Esophagus muscularis mucosa (tissue), 4 donors: ENCODE measurements at places on chromosomes 13 and 19.
A peak's percentile ranks its signal among the peaks of the same experiment; 100 is the strongest.

GRCh38 chr13:37918751-37919150, 49.2 kb upstream of the TRPC4 start:
- DNase-seq = no peak

DNA sequence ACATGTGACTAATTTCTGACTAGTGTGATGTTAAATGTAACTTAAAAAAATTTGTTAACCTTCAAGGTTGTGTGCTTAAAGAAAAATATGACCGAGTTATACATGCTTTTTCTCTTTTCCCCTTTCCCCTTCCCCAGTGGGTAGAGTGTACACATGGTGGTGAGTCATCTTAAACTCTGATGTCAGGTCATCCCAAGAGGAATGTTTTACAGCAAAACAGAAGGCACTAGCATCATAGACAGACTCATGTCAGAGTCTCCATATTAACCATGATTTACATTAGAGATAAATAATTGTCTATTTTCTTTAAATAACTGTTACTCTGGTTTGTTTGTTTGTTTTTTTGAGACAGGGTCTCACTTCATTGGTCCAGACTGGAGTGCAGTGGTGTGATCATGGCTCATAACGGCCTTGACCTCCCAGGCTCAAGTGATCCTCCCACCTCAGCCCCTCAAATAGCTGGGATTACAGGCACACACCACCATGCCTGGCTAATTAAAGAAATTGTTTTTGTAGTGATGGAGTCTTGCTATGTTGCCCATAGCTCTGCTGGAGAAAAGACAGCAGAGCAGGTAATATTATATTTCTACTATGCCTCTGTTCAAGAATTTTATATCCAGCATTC, 160.4 kb upstream of the PCDH9 start:
- DNase-seq = no peak

- DNase-seq = no peak
These were observed 28.7 kb upstream of the F2RL3 start for GRCh38 chr19:16860118-16860517.

DNA sequence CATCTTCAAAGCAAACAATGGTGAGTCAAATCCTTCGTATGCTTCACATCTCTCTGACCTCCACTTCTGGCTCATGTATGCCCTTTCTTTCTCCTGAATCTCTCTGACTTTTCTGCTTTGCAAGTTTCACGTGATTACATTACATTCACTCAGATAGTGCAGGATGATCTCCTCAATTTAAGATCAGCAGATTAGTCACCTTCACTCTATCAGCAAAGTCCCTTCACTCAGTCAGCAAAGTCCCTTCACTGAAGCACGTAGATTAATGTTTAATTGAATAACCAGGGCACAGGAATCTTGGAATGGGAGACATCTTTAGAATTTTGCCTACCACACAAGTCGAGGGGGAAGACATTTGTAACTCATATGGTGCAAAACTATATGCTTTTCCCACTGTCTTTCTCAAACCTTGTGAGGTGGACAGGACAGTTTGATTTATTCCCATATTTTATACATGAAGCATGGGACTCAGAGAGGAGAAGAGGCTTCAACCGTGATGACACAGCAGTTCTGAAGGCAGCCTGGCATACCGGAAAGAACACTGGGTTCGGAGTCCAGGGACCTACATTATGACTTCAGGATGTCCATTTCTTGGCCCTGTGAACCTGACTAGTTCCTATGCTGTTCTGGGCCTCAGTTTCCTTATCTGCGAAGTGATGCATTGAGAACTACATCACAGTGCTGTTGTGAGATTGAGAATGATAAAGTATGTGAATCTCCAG, 23.3 kb downstream of the SIGLECL1 start:
- DNase-seq = no peak

DNA sequence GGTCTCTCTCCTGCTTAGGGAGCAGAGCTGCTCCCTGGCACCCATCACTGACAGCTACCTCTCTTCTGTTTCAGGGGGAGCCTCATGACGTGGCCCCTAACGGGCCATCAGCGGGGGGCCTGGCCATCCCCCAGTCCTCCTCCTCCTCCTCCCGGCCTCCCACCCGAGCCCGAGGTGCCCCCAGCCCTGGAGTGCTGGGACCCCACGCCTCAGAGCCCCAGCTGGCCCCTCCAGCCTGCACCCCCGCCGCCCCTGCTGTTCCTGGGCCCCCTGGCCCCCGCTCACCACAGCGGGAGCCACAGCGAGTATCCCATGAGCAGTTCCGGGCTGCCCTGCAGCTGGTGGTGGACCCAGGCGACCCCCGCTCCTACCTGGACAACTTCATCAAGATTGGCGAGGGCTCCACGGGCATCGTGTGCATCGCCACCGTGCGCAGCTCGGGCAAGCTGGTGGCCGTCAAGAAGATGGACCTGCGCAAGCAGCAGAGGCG, 23.2 kb upstream of the NCCRP1 start:
- DNase-seq = no peak

DNA sequence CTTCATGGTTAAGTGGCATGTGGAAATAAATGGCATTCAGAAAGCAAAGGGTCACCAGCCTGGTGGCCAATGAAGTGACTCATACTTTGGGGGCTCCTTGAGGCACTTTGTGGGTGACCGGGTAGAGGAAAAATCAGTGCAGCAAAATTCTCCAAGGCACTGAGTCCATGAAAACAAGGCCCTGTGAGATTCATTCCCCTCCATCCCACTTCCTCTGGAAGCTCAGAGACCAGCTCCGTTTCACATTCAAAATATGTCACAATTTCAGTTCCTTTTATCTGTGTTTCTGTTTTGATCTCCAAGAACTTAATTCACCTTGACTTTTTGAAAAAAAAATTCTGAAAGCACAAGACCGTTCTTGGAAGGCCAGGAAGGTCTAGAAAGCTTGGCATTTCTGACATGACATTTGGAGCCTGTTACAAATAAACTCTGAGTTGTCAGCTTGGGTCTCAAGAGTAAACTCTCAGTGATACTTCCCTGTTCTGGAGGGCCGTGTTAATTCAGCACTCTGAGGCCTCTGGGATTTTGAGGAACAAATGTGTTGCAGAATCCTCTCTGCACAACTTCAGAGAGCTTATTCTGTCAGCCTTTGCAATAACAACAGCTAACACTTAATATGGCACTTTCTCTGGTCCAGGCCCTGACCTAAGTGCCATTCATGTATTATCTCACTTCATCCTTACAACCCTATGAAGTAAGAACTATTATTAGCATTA, 6.8 kb downstream of the CYSLTR2 start:
- DNase-seq = peak; percentile 79

GRCh38 chr13:73741111-73741510, 393.1 kb downstream of the KLF12 start:
- no peak for DNase-seq

GRCh38 chr19:35904311-35905068, 2.2 kb downstream of the HCST start:
- DNase-seq = no peak

GRCh38 chr13:25821776-25822175, 230.0 kb downstream of the SHISA2 start:
- no peak for DNase-seq

DNA sequence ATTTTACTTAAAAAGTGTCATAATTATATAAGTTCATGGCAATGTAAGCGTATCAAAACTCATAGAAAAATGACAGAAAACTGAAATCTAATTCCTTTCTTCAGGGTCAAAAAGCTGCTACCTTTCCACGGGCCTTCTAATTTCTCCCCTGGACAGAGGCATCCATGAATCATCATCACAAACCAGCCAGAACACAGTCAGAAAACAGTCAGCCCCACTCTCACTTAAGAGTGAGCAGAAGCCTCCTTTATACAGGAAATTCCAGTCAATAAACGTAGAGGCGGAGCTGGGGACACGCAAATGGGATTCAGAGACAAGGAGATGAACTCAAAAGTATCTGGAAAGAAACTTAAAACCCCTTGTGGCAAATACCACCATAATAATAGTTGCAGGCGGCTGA, 54.2 kb upstream of the ABCC4 start:
- DNase-seq = no peak

- DNase-seq = no peak
These were observed 147.1 kb downstream of the TBC1D4 start for GRCh38 chr13:75334634-75335447.

GRCh38 chr19:21856773-21857514, 21.0 kb upstream of the ZNF43 start:
- no peak for DNase-seq

DNA sequence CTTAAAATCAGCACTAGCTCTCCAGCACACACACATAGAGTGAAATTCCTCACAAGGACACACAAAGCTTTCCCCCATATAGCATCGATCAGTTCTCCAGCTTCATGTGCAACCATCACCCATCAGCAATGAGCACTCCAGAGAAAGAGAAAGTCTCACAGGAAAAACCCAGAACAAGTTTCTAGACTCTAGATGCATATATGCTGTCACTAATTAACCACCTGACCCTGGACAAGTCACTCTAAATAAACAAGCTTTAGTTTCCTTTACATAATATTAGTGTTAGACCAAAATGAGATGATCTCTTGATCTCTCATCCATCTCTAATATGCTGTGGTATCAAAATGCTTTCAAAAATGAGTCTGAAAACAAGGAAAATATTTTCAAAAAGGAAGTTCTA, 81.2 kb downstream of the TBC1D4 start:
- no peak for DNase-seq

- DNase-seq = no peak
These were observed 36.5 kb downstream of the SIPA1L3 start for GRCh38 chr19:37943480-37943879.

DNA sequence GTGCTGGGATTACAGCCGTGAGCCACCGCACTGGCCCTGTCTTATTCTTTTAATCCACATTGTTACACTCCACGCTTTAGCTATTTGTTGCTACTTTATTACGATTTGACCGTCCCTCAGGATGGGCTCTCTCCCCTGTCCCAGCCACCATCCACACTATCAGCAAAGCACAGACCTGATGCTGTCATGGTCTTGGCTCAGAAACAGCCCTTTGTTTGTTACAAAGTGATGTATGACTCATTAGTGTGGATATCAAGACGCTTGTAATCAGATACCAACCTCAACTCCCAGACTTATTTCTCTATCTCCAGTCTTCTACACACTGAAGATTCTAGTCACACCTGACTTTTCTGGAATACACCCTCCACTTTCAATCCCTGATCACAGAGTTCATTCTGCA, 84.6 kb upstream of the FREM2 start:
- no peak for DNase-seq

GRCh38 chr13:96837809-96838208, 156.5 kb downstream of the OXGR1 start:
- no peak for DNase-seq

DNA sequence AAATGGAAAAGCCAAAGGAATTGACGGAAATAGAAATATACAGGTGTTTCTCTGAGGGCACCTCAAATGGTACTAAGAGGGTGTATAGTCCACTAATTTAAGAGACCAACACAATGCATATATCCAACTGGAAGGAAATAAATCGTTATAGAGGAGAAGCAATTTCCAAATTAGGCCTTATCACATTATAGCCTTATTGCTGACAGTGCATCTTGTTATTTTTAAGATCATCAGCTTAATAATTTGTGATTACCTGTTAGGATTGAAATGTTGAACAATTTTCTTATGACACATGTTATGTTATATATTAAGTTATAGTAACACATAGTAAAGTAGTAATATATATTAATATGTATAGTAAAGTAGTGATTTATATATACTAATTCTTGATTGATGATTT, 915.7 kb upstream of the PCDH9 start:
- DNase-seq = no peak

DNA sequence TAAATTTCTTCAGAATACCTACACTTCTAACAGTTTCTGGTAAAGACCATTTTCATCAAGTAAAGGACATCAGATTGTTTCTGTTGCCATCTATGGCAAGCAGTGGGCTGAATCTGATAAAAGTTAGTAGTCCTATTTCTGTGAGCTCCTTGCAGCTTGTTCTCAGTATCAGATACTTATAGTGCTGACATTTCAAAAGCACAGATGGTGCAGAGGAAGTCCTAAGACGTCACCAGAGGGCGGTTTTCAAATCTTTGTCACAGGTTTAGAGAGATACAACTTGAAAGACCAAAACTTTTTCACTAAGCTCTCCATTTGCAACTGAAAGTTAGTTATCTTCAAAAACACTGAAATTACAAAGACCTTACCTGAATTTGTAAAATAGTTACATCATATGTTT, 719.8 kb downstream of the SLITRK1 start:
- no peak for DNase-seq

GRCh38 chr13:100594731-100595130, 6.1 kb upstream of the GGACT start:
- DNase-seq = no peak

GRCh38 chr13:40790154-40790616, 774 bp downstream of the SLC25A15 start:
- DNase-seq = no peak

DNA sequence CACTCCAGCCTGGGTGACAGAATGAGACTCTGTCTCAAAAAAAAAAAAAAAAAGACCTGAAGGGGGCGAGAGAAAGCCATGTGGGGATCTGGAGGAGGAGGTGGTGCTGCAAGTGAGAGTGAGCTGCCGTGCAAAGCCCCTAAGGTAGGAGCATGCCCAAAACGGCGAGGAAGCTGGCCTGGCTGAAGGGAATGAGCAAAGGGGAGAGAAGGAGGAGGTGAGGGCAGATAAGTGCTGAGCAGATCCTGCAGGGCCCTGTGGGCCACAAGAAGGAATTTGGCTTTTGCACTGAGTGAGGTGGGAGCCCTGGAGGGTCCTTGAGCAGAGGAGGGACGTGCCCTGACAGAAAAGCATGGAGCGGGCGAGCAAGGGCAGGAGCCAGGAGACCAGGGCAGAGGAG, 19.4 kb upstream of the ADGRE5 start:
- DNase-seq = no peak

DNA sequence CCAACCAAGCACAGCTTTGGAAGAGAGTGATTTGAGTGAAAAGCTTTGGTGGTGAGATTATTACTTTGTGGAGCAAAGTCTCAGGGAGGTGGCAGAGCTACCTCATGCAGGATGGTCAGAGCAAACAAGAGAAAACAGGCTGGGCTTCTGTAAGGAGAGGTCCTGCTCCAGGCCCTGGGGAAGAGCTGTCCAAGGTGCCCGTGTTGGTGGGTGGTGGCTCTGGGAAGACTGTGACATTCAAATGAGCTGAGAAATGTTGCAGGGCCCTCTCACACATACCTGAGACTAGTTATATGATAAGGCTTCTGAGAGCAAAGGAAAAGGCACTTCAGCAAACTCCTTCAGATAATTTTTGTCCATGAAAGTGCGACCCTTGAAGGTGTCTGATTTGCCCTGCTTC, 205.5 kb upstream of the SOX21 start:
- DNase-seq = no peak
